ENCODE measurements at places on chromosomes 12 and 14. TPM values are rescaled to one million over a fixed set of nuclear protein-coding genes. Genes with fewer than 3 reads are reported as not detected.
A peak's percentile ranks its signal among the peaks of the same experiment; 100 is the strongest.

DNA sequence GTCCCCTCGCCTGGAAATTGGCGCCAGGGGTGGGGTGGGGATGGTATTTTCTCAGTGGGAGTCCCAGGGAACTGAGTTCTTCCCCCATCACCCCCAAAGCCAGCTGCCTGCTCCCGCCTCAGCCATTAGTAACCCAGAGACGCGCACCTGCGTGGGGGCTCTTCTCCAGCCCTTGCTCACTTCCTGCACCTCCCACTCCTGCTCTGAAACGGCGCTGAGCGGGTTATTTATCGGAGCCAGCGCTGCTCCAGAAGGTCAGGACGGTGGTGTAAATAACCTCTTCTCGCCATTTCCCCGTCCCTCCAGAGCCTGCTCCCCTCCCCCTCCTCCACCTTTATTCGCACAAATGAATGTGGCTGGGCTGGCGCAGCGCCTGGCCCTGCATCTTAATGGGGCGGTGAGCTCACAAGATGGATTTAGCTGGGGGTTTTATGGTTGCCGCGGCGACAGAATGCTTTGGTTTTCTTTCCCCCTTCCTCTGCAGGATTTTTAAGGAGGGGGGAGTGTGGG, 12.2 kb downstream of the GPR84 start:
- no peak for DNase-seq

DNA sequence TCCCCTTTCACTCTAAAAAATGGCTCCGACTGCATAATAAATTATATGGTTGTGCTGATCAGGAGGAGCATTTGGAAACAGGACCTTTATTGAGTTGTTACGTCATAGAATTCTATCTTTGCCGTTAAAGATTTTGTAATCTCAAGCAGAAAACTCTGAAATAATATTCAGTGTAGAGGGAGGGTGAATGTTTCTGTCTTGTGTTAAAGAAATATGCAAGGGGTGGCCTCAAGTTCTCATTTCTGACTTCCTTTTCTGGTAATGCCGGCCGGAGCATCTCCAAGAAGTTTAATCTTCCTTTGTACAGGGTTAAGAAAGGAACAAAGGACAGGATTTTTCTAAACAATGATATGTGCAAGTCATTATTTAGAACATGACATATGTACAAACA, 165.1 kb downstream of the SLC38A4 start:
- no peak for DNase-seq

GRCh38 chr14:53879022-53879686, 77.5 kb downstream of the BMP4 start:
- DNase-seq = no peak

- no peak for DNase-seq
Measured at GRCh38 chr14:65025818-65026217, 39.1 kb downstream of the FNTB start.

DNA sequence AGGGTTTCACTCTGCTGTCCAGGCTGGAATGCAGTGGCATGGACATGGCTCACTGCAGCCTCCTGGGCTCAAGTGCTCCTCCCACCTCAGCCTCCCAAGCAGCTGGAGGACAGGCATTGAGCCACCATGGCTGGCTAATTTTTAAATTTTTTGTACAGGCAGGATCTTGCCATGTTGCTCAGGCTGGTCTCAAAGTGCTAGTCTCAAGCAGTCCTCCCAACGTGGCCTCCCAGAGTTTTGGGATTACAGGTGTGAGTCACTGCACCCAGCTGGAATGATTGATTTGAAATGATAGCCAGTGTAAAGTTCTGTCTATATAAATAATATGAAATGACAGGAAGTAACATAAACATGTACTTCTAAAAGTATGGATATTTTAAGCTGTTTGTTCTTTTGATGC, 172.7 kb downstream of the FUT8 start:
- no peak for DNase-seq

DNA sequence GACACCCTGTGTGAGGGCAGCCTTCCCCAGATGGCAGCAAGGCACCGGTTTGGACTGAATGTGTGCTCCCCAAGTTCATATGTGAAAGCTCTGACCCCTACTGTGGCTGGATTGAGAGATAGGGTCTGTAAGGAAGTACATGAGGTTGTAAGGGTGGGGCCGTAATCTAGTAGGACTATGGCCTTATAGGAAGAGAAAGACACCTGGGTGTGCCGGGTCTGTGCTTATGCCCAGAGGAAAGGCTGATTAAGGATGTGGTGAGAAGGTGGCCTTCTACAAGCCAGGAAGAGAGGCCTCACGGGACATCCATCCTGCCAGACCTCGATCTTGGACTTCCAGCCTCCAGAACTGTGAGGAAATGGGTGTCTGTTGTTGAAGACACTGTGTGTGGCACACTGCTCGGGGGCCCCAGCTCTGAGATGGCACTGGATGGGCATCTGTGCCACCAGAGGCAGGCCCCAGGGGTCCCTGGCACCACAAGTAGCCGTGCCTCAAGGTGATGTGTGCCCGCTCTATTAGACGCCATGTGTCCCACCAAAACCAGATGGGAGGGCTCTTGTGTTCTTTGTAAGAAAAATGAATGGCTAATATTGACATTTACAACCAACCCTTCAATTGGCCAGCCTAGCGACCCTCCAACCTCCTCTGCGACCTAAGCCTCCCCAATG, 22.0 kb downstream of the FGF6 start:
- no peak for DNase-seq

GRCh38 chr14:32080001-32080510, 3.0 kb downstream of the ARHGAP5 start:
- no peak for DNase-seq

- no peak for DNase-seq
Measured at GRCh38 chr12:98691351-98691750, 46.3 kb downstream of the APAF1 start.

GRCh38 chr12:93777254-93777653, 100.1 kb downstream of the CRADD start:
- no peak for DNase-seq

GRCh38 chr14:79166171-79166570, 996.0 kb downstream of the NRXN3 start:
- no peak for DNase-seq

- peak; percentile 43 for DNase-seq
Measured at GRCh38 chr14:36069535-36069900, 107.0 kb downstream of the PTCSC3 start.

- peak; percentile 51 for DNase-seq
Measured at GRCh38 chr14:73591690-73592449, at the start of gene ACOT4. Gene ACOT4 (plus strand): TSS chr14:73591873. CDS start chr14:73591960, 87 bp downstream.

GRCh38 chr14:81432219-81432661, 32.1 kb upstream of the STON2 start:
- DNase-seq = no peak

- no peak for DNase-seq
Measured at GRCh38 chr12:121789800-121790728, 3.4 kb downstream of the RHOF start.

The GALNT9 gene
- total RNA-seq = not detected

The DYRK4 gene
- 6.5 TPM for total RNA-seq

The RPL10L gene
- total RNA-seq = not detected

The IL22 gene
- not detected for total RNA-seq

The HOMEZ gene
- 7.9 TPM for total RNA-seq

The UNC79 gene
- not detected for total RNA-seq

Measured in HT-29 (cell line).